ENCODE measurements at places on chromosomes 12 and 14.

- DNase-seq = no peak
Measured at GRCh38 chr14:98035396-98035795, 1236.6 kb downstream of the BCL11B start.

DNA sequence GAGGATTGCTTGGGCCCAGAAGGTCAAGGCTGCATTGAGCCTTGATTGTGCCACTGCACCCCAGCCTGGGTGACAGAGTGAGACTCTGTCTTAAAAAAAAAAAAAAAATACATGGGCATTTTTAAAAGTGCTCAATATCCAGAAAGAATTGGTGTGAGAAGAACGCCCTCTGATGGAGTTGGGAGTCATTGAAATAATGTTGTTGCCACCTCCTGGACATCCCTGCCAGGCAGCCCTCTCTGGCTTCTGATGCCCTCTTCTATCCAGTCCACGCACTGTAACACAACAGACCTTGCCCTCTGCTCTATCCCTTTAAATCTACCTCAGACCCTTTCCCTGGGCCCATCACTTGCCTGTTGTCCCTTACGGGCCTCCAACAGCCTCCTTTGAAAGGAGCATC is 4.9 kb downstream of the PTGDR start:
- DNase-seq = no peak

GRCh38 chr14:99838639-99839134 is 45.5 kb downstream of the EML1 start:
- no peak for DNase-seq

DNA sequence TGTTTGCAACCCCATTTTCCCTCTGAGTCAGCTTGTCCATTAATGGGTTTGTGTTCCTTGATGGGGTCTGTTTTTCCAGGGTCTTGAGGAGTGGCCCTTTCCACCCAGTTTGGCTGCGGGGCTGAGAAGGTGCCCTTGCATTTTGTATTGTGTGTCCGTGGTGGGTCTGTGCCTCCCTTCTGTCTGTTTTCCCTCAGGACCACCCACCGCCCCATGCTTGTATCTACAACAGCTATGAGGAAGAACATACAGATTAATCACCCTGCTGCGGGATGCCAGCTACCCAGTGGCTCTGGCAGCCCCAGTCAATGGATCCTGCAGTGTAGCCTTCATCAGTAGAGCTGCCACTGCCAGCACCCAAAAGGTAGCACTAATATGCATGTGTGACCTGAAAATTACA is 235.7 kb downstream of the CACNA1C start:
- no peak for DNase-seq

- DNase-seq = no peak
Measured at GRCh38 chr14:100523843-100524169, 63.4 kb downstream of the BEGAIN start.

GRCh38 chr12:69984241-69984640 is 159.2 kb downstream of the MYRFL start:
- no peak for DNase-seq

DNA sequence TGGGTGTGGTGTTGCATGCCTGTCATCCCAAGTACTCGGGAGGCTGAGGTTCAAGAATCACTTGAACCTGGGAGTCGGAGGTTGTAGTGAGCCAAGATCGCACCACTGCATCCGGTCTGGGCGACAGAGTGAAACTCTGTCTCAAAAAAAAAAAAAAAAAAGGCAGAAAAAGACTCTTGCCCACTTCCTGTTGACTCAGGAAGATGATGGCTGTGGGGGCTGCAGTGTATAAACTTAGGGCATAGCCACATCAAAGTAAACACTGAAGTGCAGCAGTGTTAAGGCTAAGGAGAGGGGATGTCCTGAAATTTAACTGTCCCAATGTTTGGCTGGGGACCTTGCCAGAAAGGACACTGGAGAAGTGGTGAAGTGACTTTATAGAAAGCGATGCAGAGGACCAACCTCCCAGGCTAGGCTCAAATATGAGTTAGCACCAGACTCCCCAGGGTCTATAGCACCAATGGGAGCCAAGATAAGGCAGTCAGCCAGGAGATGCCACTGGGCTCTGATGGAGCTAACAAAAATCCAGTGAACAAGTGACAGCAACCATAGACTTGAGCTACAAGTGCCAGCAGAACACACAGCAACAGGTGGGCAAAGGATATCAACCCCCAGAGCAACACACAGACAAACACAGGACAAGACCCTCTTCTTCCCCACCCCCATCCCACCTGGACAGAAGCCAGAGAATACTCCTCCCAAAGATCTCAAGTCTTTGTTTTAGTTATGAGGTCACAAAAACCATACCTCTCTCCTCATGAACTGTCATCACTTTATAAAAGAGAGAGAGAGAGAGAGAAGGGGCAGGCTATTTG is 28.0 kb downstream of the NELL2 start:
- no peak for DNase-seq

GRCh38 chr14:33810308-33810707 is 140.6 kb downstream of the EGLN3 start:
- no peak for DNase-seq

- no peak for DNase-seq
Measured at GRCh38 chr14:96117101-96117897, 78.1 kb downstream of the C14orf132 start.

DNA sequence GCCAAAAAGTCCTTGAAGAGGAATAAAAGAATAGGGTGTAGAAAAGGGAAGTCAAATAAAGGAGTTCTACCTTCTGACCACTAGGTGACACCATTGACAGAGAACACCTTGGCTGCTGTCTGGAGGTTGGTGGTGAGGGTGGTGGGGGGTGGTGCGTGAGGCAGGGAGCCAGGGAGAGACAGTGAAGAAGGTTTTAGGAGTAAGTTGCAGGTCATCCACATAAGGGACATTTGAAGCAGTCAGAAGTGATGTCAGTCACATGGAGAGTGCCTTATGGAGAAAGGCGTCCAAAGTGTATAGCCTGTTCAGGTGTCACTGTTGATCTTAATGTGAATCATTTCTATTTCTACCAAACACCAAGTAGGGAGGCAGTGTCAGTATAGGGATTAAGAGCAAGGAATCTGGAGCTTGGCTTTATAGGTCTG is 279.3 kb upstream of the DDHD1 start:
- DNase-seq = no peak

DNA sequence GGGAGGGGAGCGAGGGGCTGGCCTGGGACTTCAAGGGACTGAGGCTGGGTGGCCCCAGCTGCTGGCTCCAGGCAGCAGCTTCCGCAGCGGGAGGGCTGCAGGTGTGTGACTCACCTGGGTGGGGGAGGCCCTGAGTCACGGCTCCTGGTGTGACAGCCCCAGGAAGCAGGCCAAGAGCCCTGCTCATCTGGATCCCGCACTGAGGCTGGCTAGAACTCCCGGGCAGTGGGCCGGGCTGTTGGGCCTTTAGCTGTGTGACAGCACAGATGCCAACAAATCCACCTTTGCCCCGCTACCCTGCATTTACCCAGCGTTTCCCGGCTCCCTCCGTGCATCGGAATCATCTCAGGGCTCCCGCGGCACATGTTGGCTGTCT is 180.0 kb upstream of the PRMT8 start:
- DNase-seq = no peak

GRCh38 chr12:56267443-56268071 is 815 bp downstream of the COQ10A start:
- peak; percentile 71 for DNase-seq

DNA sequence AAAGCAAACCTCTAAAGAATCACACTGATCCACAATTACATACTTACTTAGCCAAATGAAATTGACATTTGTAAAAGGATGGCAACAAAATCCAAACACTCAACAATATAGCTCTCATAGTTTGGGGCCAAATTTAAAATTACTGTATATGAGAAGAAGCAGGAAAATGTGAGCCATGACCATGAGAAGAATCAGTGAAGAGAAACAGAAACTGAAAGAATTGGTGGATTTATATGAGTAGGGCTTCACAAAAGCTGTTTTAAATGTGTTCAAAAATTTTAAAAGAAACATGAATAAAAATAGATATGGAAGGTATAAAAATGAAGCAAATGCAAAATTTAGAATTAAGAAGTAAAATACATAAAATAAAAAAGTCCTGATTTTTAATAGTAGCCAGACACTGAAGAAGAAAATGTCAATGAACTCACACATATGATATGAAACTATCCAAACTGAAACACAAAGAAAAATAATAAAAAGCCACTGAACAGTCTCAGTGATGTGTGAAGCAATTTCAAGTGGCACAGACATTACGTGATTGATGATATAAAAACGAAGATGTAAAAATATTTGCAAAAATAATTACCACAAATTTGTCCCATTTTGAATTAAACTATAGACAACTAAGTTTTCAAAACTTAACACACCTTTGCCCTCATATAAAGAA is 87.9 kb upstream of the MDGA2 start:
- no peak for DNase-seq

DNA sequence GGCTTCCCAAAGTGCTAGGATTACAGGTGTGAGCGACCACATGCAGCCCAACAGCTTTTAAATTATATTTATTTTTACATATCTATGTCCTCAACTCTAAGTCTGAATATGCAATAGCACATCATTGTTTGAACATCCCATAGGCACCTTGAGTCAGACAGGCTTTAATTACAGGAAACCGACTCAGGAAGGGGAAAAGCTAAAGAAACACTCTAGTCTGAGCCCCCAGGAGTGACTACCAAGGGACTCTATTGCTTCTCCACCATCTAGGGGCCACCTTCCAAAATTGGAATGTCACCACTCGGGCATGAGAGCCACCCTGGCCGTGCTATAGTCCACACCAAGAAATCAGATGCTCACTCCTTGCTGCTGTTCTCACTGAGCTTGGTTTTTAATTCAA is 14.0 kb upstream of the MFAP5 start:
- DNase-seq = no peak

GRCh38 chr12:3225154-3225795 is 148.1 kb downstream of the TSPAN9 start:
- DNase-seq = no peak

GRCh38 chr12:112443916-112444315 is 25.2 kb downstream of the PTPN11 start:
- DNase-seq = no peak

DNA sequence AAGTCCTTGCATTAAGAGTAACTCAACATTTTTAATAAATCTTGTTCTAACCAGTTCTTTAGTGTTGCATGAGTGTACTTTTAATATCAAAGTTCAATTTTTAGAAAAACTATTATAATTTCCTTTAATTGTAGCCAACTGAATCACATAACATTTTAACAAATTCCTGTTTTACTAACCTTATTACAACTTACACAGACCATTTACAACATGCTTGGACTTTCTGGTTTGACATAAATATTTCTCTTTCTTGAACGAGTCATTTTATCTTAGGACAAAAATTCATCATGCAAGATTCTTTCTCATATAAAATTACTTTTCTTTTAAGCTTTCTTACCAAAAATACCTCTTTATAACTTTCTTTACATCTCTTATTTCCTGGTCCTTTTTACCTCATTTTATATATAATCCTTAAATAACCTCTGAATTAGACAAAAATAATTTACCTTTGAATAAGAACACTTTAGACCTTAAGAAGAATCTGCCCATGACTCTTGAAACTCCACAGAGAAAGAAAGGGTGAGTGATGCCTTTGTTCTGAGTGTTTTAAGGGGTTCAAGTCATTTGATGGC is 3.9 kb downstream of the SLCO1A2 start:
- DNase-seq = no peak

DNA sequence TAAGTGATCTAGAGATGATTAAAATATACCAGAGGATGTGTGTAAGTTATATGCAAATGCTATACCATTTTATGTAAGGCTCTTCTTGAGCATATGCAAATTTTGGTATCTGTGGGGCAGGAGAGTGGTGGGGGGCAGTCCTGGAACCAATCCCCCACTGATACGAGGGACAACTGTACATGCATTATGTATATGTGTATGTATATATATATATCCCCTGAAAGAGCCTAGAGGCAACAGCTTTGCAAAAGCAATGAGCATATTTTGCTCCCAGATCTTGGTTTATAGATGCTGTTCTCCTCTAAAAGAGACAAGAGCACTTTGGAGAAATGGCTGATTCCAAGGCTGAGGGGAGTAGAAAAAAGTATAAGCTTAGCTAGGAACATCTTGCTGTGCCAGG is 12.4 kb upstream of the SLC25A3 start:
- DNase-seq = no peak

GRCh38 chr14:90513161-90514014 is 116.6 kb downstream of the CALM1 start:
- peak; percentile 46 for DNase-seq

- no peak for DNase-seq
Measured at GRCh38 chr14:21070083-21070609, at the start of gene ARHGEF40. TSS of gene ARHGEF40 (plus strand) at chr14:21070304. CDS start at chr14:21070397, 93 bp downstream.

DNA sequence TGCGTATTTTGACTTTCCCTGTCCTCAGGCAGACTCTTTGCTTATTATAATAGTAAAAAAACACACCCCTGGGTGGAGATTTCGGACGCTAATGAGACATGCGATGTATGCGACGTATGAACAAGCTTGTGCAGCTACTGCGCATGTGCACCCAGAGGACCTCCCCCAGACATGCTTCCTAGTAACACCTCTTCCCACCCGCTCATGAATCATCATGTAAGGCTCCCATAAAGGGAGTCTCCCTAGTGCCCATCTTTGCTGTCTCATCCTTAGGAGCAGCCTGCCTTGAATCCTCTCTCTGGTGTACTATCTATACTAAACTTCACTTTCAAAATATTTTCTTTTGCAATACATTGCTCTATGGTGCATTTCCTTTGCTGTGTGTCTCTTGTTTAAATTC is 210.1 kb downstream of the TMEM132D start:
- no peak for DNase-seq

DNA sequence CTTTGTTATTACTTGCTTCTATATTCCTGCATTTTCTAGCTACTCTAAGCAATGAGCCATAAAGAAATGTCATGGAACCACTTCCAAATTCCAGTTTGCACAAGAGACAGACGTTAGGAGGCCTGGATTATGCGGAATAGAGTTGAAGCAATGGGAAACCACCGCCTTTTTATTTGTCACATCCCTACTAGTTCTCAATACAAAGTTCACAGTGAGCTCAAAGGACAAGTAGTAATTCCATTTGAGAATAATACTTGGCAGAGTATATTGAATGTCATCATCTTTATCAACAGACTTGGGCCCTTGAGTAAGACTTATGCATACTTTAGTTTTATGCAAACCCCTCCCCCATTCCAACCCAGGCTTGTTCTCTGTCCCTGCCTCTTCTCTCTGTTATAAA is 3.7 kb upstream of the SLC15A5 start:
- no peak for DNase-seq

- DNase-seq = no peak
Measured at GRCh38 chr12:67747869-67748742, 99.6 kb downstream of the DYRK2 start.

- DNase-seq = no peak
Measured at GRCh38 chr14:61478971-61479473, 157.6 kb downstream of the PRKCH start.

GRCh38 chr12:51470116-51470515 is 45.5 kb downstream of the SLC4A8 start:
- DNase-seq = no peak

DNA sequence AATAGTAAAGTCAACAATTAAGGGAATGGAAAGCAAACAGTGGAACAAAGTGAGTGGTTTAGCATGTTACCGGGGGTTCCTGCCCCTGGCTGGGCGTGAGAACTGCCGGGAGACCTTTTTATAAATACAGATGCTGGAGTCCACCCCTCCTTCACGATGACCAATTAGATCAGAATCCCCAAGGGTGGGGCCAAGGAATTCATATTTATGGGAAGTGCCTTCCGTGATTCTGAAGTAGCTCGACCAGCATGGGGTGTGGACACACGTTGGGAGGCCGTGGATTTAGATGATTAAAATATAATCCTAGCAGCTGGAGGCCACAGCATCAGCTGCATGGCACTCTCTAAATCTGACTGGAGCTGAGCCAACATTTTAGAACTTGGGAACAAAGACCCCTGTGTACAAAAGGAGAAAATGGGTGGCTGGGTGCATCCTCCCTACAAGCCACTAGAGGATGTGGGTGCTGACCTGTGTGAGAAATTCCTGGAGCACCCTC is 87.9 kb downstream of the SRRM4 start:
- DNase-seq = no peak
